ENCODE measurements at places on chromosomes 11 and 22.

DNA sequence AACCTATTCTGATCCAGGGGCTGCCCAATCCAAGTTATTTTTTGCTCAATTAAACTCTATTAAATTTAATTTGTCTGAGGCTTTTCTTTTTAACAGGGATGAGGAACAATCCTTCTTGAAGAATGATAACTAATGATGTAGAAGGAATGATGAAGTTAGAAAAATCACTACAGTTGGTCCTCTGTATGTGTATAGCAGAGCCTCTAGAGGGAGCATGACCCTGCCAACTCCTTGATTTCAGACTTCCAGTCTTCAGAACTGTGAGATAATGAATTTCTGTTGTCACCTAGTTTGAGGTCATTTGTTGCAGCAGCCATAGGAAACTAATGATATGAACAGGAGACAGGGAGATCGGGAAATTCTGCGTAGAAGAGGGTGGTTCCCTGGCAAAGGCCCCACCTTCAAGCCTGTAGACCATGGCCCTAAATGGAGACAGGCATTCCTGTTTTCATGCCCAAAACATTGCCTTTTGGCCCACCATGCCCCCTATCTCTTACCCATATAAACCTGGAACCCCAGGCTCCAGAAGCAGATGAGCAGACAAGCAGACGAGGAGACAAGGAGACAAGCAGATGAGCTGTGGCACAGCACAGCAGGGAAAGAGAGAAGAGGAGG is 7.7 kb upstream of the QSER1 start:
- no peak for DNase-seq

DNA sequence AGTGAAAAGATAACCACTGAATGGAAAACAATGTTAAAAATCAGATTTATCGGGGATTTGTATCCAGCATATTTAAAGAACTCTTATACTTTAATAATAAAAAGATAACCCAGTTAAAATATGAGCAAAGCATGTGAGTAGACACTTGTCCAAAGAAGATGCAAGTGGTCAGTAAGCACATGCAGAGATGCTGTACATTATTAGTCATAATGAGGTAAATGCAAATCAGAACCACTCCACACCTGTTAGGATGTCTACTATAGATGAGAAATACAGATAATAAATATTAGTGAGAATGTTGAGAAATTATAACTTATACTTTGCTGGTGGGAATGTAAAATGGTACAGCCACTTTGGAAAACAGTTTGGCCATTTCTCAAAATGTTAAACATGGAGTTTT is 28.0 kb downstream of the QSER1 start:
- no peak for DNase-seq

GRCh38 chr22:17232406-17232805 is 13.2 kb upstream of the ADA2 start:
- no peak for DNase-seq

DNA sequence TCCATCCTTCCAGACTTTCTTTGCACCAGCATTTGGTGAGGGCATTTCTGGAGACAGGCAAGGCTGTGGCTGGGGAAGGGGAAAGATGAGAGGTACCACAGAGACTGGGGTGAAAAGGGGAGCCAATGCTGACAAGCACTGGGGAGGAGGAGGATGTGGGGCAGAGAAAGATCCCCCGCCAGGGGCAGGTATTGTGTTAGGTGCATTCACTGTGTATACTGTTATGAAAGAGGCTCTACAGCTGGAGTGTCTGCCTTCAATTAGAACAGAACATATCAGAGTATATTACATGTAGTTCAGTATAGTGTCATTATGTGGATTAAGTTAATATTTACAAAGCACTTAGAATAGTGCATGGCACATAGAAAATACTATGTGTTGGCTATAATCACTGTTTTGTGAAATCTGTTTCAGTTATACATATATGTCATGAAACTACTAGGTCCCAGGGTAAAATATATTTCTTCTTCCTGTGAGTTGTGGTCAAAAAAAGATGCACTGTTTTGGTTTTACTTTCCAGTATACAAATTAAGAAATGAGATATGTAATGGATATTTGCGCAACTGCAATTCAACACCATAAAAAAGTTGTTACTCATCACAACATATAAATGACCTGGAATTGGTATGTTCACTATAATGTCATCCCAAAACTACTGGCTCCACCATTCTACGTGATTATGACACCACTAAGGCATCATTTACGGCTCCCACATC is 8.4 kb downstream of the MSANTD2 start:
- no peak for DNase-seq
